ENCODE measurements at places on chromosomes 5 and 9.
A peak's percentile ranks its signal among the peaks of the same experiment; 100 is the strongest.

DNA sequence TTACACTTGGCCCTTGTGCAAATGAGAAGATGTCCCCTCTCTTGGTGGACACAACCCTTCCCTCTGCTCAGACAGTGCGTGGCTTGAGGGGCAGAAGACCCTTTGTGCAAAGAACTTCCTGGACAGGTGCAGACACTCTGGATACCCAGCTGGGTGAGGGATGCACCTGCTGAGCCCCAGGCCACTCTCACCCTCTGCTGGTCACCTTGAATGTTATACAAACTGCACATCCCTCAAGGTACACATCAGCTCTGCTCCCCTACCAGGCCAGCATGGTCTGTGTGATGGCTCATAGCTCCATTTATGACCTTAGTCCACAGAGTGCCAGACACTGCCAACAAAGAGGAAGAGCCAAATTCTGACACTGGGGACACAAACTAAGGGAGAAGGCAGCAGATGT lies 3.1 kb upstream of the DIRAS2 start:
- no peak for DNase-seq

GRCh38 chr5:75616971-75617621 lies 5.8 kb downstream of the ANKDD1B start:
- no peak for DNase-seq

DNA sequence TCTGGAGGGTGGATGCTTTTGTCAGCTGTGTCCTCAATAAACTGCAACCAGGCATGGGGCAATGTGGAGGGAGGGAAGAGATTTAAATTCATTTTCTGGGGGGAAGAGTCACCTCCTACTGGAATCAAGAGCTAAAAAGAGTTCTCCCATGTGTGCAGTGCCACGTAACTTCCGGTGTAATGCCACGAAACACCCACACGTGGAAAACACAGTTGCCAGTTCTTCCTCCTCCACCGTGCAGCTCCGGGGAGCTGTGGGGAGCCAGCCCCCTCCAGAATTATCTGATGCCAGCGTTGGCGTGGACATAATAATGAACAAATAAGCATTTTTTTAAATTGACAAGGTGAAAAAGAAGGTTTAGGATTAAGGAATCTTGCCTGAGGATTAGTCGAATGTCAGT lies 32.1 kb upstream of the MED10 start:
- no peak for DNase-seq

DNA sequence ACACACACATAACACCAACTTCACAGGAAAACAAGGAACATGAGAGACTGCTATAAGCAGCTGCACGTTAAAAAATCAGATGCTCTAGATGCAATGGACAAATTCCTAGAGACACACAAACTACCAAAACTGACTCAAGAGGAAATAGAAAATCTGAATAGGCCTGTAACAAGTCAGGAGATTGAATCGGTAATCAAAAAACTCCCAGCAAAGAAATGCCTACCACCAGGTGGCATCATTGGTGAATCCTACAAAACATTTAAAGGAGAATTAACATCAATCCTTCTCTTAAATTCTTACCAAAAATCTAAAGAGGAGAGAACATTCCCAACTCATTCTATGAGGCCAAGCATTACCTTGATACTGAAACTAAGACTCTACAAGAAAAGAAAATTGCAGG lies 54.9 kb downstream of the NDST1 start:
- DNase-seq = no peak

DNA sequence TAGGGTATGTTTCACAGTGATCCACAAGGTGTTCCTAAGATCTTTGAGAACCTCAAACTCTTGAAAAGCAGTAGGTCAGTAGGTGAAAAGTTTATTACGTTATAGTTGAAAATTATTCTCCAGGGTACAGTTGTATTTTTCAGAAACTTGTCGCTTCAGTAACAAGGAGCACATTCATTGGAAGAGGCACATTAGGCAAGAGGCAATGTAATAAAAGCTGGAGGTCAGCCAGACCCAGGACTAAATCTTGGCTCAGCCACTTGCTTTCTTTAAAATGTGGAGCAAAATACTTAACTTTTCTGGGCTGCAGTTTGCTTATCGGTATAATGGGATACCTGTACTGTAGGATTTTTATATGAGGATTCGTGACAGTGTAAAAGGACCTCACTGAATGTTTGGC lies 45.6 kb downstream of the TLE4 start:
- DNase-seq = no peak

- no peak for DNase-seq
These were observed 4.9 kb downstream of the RNF183 start for GRCh38 chr9:113298311-113298710.

GRCh38 chr9:79705704-79706103 lies 133.9 kb downstream of the TLE4 start:
- no peak for DNase-seq

GRCh38 chr5:155508673-155509072 lies 495.1 kb downstream of the KIF4B start:
- DNase-seq = no peak

GRCh38 chr5:141603923-141604717 lies 14.7 kb downstream of the DIAPH1 start:
- DNase-seq = no peak

DNA sequence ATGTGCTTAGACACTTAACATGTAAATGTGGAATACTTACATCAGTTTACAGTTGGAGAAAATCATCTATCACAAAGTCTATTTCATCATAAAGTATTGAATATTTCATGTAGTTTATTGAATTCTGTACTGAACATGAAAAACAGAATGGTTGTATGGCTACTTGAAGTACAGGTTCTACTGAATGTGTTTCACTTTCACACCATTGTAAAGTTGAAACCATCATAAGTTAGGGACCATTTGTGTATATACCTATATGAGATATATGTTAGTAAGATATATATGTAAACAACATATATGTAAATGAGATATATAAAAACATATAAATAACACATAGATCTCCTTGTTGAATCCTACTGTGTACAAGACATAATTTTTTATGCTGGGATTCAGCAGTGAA lies 63.0 kb upstream of the TAF11L2 start:
- DNase-seq = no peak

GRCh38 chr5:160837211-160837610 lies 14.8 kb downstream of the ATP10B start:
- no peak for DNase-seq

DNA sequence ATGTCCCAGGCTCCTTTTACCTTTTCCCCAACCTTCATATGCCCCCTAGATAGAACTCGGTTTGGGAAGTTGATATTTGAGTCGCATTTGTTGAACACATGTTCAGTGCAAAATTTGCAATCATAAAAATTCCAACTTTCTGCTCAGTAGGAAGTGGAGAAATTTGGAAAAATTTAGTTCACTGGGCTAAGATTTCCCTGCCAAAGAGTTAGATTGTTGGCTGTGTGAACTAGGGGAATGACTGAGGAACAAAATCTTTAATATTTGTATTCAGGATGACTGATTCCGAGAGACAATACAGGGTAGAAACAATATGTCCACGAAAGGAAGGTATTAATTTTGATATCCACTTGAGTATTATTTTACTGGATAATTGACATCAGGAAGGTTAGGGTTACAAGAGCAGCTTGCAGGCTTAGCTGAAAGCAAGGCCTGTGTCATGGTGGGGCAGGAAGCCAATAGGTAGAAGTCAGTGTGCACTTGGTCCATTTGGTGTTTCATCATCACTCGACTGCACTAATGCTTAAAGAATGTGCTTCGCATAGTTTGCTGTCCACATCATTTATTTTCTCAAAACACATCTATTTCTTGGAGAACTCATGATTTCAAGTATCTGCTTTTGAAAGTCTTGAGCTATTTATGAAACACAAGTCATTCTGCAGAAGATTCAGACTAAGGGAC lies 59.4 kb upstream of the GNA14 start:
- no peak for DNase-seq

GRCh38 chr5:175216991-175217390 lies 227.0 kb downstream of the DRD1 start:
- DNase-seq = no peak

- DNase-seq = peak; percentile 72
These were observed 5.3 kb downstream of the RALGDS start for GRCh38 chr9:133115604-133116345.

- no peak for DNase-seq
These were observed 36.1 kb downstream of the CAAP1 start for GRCh38 chr9:26856413-26857032.

- DNase-seq = no peak
These were observed 46.4 kb downstream of the ERMP1 start for GRCh38 chr9:5786370-5787127.

DNA sequence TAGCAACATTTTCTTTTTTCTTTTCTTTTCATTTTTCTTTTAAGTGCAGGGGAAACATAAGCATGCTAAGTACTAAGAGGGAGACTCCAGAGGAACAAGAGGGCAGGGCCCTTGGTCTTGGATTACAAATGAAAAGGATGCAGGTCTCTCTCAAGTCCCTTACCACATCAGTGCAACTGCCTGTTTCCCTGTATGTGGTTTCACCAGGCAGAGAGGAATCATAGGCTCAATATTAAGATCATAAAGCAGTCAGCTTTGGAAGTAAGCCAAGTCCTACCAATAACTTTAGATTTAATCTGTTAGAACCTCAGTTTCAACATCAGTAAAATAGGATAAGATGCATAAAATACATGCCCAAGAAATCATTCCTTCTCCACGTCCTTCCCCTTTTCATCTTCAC lies 422.7 kb upstream of the PAPPA start:
- no peak for DNase-seq

DNA sequence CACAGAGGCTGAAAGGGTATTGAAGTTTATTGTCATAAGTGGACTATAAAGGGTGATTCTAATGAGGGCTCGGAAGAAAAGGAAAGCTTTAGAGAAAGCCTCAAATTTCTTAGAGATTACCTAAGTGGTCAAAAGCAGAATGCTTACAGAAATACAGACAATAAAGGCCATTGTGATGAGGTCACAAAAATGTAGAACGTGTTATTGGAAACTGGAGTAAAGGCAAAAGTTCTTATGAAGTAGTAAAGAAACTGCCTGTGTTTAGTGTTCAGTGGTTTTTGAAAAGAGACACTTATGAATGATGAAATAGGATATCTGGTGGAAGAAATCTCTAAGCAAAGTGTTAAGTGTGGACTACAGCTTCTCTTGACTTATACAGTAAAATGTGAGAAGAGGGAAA lies 726.9 kb downstream of the DNAH5 start:
- no peak for DNase-seq

GRCh38 chr5:58156973-58157701 lies 302.7 kb downstream of the PLK2 start:
- no peak for DNase-seq

GRCh38 chr9:95772320-95773052 lies 103.0 kb upstream of the ERCC6L2 start:
- no peak for DNase-seq

- DNase-seq = no peak
These were observed 519 bp upstream of the RAD50 start for GRCh38 chr5:132556153-132556762.

- no peak for DNase-seq
These were observed 56.2 kb downstream of the SEMA6A start for GRCh38 chr5:116518423-116518822.

GRCh38 chr5:141785135-141785534 lies 93.1 kb downstream of the PCDH1 start:
- no peak for DNase-seq

DNA sequence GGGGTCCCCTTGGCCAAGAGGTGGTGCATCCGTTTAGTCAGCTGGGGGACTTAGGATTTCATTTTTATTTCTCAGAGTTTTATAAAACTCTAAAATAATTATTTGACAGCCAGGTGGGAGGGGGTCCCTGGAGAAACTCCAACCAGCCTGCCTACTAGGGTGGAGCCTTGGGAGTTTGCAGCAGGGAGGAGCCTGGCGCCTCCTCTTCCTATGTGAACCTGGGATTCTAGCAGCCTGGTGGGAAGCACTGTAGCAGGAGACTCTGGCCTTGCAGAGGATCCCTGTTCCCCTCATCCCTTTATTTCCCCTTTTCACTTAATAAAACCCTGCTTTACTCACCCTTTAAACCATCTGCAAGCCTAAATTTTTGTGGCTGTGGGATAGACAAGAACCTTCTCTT lies 50.8 kb downstream of the FXN start:
- no peak for DNase-seq

- no peak for DNase-seq
These were observed 389.2 kb downstream of the MAT2B start for GRCh38 chr5:163894645-163895044.

GRCh38 chr5:173237875-173238220 lies 2.8 kb upstream of the NKX2-5 start:
- no peak for DNase-seq

GRCh38 chr5:2175041-2175440 lies 292.3 kb upstream of the IRX4 start:
- DNase-seq = no peak

- DNase-seq = no peak
These were observed 285.9 kb downstream of the KIF4B start for GRCh38 chr5:155299386-155300005.

DNA sequence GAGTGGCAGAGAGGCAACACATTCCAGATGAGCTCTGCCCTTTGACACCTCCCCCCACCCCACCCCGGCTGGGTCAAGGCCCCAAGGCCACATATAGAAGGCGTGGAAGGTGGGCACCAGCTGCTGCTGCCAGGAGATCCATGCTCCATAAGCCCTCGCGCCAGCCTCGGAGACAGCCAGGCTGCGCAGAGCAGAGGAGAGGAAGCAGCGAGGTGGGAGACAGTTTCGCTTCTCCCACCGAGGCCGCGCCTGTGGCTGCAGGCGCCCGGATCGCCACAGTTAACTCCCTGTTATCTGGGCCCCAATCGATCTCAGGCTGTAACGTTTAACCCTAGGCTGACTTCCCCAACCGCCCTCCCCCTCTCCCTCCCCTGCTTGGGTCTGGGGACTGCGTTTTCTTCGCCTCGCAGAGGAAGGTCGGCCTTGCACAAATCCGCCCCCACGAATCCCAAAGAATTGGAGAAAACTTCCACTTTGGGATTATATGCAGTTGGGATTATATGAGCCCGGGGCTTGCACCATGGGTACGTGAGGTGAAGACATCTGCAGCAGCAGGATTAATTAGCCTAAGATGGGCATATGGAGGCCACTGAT lies 1.1 kb upstream of the CXXC5 start:
- DNase-seq = no peak

- DNase-seq = no peak
These were observed 38.5 kb downstream of the ABITRAM start for GRCh38 chr9:108972626-108973209.

GRCh38 chr5:122153230-122153629 lies 23.9 kb downstream of the ZNF474 start:
- no peak for DNase-seq

DNA sequence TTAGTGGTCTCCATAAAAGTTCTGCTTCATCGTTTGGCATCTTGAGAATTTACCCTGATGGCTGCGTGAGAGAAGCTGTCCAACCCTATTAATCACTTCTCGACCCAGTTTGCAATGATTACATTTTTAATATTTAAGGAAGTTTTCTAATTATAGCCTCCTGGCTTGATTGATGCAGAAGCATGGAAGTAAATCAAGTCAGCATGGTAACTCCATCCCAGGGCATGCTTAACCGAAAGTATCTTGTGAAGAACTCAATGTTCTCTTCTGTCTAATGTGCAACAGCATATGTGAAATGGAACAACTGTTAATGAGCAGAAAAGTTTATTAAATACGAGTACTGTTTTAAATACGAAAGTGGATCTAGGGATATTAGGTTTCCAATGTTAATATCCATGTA lies 278.9 kb upstream of the CD180 start:
- DNase-seq = no peak

GRCh38 chr5:122874179-122874875 lies 28.9 kb downstream of the SNX24 start:
- no peak for DNase-seq

- DNase-seq = no peak
These were observed 1058.5 kb upstream of the DMAC1 start for GRCh38 chr9:8857926-8858595.

All from activated naive CD4-positive, alpha-beta T cell treated with anti-CD3 and anti-CD28 coated beads, Interleukin-2, amount 50 U/mL, for 16 hours (primary cell).